CD4-positive, alpha-beta T cell treated with Interleukin-2 at 100 ng/mL for 4 hours (primary cell): ENCODE measurements at places on chromosomes 3 and 15.

DNA sequence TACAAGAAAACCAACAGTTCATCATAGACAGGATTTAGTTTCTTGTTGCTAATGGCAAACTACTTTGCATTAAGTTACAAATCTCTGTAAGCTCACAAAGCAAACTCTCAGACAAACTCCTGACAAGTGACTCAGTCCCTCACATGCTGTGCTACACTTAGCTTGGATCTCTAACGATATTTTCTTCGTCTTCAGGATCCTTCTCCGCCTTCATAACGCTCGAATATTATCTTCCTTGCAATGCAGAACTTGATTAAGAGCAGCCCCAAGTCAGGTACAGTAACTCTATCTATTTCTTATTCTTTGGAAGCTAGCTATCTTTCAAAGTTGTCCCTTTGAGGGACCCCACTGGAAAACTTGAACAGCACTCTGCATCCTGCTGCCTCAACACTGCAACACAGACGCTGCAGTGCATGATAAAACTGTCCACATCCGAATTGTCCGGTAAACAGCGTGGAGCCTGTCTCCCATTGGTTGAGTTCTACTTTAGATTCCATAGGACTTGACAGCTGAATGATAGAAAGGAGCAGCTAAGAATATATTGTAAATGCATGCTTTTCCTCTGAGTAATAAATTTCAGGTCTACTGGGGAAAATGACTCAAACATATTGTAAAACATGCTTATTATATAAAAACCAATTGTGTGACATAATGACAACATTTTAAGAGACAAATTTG lies 61.3 kb downstream of the UACA start:
- DNase-seq, result no peak

GRCh38 chr3:10883478-10884234 lies 67.6 kb downstream of the SLC6A11 start:
- no peak for DNase-seq

- no peak for DNase-seq
Measured at GRCh38 chr3:72275331-72275751, 490.4 kb upstream of the PROK2 start.

DNA sequence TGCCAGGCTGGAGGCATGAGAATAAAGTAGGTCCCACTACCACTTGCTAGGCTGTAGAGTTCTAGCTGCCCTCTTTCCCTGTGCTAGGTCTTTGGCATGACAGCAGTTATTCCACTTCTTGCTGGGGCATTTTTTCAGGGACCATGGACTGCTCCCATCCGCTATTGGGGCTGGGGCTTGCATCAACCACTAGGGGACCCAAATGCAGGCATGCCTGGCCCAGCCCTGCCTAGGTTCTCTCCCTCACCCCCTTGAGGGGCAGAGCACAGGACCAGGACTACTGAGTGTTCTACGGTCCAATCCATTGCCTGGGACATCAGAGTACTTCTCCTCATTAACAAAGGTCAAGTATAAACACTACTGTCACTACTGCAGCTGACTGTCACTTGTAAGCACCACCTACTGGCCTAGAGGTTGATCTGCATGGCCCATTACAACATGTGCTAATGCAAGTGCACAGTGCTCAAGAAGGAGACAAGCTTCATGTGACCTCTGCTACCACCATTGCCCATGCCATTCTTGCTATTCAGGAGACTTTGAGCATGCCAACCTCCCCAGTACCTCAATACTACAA lies 270.5 kb downstream of the MBNL1 start:
- no peak for DNase-seq

DNA sequence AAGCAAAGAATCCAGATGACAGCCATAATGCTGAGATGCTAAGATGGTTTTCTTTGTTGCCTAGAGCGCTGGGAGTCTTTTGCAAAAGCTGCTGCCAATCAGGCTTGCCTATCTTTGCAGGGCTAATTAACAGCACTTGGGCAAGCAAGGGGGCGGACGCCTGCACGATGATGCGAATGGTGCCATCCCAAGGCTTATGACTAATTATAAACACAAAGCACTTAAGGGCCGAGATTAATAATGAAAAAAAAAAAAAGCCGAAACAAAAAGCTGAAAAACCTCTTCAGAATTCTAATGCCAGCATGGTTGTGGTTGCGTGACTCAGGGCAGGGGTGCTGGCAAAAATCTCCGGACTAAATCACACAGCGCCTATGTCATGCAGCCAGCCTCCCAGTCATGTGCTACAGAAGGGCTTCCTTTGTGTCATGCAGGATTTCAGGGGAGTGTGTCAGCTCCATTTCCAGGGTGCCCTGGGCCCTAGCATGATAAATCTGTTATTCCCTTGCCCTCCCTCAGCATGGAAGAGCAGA lies 185.0 kb upstream of the ANKRD28 start:
- DNase-seq, result no peak
